Uterus (tissue), 4 donors: ENCODE measurements at places on chromosomes 5 and 9.

- DNase-seq, result no peak
Measured at GRCh38 chr5:124685404-124685930, 61.0 kb downstream of the ZNF608 start.

- DNase-seq, result no peak
Measured at GRCh38 chr5:137487600-137487999, 11.5 kb downstream of the SPOCK1 start.

- no peak for DNase-seq
Measured at GRCh38 chr9:1794547-1795270, 220.4 kb upstream of the SMARCA2 start.

GRCh38 chr9:5310851-5311250, 6.3 kb upstream of the RLN2 start:
- no peak for DNase-seq

DNA sequence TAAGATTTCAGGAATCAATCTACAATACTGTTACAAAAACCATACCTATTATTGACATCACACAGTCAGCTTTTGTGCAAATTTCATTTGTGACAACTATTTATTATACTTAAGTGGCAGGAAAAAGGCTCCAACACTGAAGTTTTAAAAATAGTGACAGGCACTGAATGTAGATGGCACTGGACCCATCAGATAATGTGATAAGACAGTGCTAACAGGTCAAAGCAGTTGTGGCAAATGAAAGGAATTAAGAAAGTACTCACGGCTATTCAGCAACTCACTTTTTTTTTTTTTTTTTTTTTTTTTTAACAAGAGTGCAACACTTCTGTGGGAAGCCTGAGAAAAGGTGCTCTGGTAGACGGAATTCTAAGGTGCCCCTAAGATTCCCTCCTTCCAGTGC, 115.0 kb upstream of the MEF2C start:
- no peak for DNase-seq

DNA sequence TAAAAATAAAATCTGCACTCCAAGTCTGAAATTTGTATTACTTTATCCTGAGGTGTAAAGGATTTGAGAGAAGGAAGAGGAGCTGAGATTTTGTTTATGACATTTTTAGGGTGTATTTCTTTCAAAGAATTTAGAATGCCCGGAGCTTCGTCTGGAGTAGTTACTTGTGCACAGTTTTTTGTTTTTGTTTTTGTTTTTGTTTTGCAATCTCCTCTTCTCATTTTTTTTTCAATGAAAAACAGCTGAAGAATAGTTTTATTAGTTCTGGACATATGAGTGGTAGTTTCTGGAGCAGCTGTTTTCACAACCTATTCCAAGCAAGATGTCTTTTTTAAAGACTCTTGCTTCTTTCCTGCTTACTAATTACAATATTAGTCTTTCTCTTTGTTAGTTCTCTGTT, 408.2 kb upstream of the PTGER4 start:
- no peak for DNase-seq

DNA sequence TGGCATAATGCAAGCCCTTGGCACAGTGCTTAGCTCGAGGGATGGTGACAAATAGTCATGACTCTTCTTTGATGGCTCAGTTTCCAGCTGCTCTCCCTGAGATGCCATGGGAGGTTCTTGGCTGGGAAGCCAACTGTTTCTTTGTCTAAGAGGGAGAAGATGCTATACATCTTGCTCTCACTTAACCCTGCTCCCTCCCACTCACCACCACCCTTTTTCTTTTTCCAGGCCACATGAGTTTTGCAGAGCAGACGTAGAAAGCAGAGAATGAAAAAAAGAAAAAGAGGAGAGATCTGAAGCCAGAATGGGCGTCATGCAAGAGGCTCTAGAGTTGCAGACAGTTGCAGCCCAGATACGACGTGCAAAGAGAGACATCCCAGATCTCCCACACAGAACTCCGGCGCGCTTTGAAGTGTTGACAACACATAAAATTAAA, 160.5 kb downstream of the FGF18 start:
- peak; percentile 67 for DNase-seq

DNA sequence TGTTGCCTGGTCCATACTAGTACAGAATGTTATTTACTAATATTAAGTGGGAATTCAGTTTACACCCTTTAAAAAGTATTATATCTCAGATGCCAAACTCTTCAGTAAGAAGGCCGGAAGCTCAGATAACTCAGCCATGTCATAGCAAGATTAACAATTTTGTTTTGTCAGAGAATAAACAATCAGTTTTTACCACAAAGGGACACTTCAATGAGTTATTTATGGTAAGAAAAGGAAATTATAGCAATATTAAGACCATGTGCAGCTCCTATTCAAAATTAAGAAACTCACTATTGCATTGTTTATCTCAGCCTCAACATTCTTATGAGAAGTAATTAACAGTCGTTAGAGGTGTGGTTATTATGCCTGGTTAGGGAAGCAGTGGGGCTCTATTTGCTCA, 13.1 kb upstream of the ARL15 start:
- no peak for DNase-seq

GRCh38 chr5:141685591-141685990, 3.6 kb upstream of the ARAP3 start:
- no peak for DNase-seq

DNA sequence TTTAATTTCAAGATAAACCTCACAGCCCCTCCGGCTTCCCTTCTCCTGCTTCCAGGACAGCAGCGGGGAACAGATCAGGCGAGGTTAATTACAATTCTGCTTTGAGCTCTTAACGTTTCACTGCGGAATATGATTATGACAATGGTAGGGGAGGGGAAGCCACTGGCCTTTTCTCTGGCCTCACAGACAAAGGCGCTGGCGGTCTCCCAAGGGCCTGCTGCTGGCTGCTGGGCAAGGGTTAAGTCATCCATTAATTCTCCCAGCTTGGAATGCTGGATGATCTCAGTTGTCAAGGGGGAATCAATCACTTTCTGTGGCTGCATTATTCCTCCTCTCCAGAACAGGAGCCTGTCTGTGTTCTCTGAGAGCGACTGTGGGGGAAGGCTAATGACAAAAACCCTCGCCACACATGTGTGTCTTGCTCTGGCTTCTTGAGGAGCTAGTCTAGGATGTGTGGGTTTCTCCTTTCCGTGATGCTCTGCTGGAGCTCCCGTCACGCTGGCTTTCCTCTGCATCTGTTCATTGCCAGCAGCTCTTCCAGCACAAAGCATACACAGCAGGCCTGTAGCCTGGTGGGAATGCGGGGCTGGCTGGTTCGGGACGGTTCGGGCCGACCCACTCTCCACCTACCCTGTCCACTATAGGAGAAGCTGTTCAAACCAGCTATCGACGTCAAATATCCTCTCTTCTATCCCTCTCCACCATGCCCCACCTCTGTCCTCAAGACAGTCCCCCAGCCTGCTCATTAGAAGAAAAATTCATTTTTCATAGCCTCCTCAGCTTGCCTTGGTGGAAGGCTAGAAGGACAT, 82.8 kb downstream of the DCP2 start:
- DNase-seq, result peak; percentile 54

DNA sequence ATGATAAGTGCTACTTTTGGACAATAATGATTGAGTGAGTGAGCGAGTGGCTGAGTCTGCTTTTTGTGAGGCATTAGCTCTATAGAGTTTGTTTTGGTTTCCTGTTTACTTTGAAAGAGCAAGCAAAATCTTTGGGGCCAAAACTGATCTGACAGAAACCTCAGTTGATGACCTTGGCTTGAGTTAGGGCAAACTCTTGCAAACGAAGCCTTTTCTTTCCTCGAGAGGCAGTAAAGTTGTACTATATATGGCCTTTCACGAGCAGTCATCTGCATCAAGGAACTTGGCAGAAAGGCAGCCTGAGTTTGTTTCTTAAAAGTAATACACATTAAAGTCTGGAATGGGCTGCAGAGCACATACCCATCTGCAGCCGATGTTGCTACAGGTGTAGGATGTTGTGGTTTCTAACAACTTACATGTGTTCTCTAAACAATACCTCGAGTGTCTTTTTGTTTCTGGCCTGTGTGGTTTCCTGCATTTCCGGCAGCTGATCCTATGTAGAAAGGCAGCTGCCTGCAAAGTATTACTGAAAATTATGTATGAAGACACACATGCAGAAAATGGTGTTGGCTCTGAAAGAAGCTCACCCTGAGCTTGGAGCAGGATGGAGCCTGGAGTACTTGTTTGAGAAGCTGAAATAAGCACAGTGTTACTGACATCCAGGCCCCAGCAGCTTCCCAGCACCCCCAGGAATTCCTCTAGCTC, 60.8 kb downstream of the FOXD1 start:
- no peak for DNase-seq

GRCh38 chr9:133742251-133742650, 4.1 kb upstream of the SARDH start:
- no peak for DNase-seq

- DNase-seq, result no peak
Measured at GRCh38 chr5:15387931-15388524, 112.0 kb upstream of the FBXL7 start.

DNA sequence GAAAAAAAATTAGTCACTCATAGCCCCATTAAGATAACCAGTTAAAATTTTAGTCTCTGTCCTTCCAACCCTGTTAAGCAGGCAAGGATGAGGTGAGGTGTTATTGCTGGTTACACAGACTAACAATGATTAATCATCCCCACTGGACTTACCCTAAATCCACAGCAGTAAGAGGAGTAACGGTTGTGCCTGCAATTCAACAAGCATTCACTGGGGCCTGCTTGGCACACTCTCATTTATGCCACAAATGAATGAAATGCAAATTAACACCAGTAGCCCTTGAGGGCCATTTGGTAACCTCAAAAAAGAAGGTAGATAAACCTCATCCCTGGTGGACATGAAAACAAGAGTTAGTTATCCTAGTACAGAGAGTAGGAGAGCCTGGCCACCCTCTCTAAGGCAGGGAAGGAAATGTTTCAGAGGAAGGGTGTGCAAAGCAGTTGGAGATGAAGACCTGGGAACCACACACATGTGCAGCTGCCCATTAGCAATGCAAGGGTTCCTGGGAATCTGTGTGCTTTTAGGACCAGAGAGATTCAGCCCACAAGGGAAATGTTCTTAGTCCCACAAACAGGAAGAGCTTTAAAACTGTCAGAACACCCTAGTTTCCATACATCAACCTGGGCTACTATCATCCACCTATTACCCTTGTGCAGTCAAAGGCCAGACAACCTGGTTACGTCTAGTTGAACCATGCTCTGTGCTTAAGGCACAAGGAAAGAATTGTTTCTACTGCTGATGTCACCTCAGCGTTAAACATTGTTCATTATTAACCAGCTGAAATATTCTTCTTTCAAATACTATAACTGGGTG, 7.7 kb downstream of the LHFPL2 start:
- no peak for DNase-seq

- DNase-seq, result no peak
Measured at GRCh38 chr5:2187687-2188086, 305.0 kb upstream of the IRX4 start.

DNA sequence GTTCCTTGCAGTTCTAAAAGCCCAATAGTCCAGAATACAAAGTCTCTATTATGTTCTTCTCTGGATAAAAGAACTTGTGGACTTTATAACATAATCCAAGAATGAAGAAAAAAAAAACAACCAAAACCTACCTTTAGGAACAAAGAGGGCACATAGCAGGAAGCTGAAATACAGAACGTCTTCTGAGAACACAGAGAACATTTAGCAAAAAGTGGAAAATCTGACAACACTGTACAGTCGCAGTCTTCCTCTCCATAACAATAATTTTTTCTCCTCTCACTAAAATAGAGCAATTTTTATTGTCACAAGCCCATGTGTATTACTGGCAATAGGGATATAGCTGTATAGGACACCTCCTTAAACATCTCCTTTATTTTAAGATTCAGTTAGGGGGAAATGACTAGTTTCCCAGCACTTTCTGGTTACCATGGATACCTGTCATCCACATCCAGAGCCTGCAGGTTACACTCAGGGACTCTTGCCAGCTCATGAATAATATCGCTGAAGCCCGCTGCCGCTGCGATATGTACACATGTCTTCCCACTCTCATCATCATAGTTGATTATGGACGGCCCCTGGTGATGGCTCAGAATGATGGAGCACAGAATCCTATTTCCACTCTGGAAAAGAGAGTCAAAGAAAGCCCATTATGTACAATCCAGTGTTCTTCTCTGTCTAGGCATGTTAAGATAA, 106.5 kb downstream of the ANKRD55 start:
- no peak for DNase-seq

GRCh38 chr5:94103514-94104245, 362.3 kb upstream of the POU5F2 start:
- no peak for DNase-seq

DNA sequence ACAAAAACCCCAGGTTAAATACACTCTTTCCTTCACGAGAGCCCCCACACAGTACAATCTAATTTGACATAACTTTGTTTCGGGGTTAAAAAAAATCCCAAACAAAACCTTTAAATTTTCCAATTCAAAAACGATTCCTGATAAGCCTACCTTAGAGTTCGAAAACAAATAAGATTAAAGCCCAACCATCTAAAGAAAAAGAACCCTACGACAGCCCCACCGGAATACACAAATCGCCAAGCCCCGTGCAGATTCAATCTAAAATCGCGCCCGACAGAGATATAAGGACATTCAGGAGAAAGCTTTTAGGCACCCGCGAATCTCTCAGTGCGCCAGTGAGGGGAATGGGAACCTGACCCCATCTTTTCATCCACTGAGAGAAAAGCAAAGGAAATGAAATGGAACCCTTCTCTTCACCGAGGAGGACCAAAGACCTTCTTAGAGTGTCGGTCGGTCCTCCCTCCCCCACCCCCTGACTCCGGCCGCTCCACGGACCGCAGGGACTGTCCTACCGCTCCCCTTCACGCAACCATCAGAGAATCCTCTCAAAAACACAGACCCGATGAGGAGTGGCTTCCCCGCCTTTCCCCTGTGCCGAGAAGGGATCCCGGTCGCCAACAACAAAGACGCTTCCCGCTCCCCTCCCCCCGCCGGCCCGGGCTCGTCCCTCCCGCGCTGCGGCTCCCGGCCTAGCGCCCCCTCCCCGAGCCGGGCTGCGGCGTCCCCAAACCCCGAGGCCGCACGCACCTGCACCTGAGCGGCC, 925 bp downstream of the ABHD17B start:
- DNase-seq, result peak; percentile 46

DNA sequence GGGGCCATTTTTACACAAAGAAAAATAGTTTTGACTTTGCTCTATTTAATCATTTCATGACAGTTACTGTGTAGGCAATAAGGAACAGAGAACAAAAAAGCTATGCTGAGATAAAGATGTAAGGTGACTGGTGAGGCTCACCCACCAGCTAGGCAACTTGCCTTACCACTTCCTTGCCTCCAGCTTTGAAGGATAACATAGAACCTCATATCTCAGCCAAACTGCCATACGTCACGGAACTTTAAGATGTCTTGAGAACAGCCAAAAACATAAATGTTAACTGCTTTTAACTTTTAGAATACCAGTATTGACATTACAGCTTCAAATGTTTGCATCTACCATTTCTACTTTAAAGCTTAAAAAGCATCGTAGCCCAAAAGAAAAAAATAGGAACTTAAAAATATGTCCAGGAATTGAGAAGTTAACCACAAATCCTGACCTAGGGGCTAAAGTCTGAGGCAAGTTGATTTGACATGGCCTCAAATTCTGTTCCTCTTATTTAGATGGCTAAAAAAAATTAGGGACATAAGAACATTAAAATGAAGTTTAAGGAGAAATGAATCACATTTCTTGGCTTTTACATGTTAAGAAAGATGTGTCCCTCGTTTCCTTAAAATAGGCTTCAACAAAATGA, 7.7 kb upstream of the GCNT4 start:
- no peak for DNase-seq
